Stimulated activated CD8-positive, alpha-beta memory T cell treated with anti-CD3 and anti-CD28 coated beads, Interleukin-7, amount 100 ng/mL, for 1 hour (primary cell): ENCODE measurements at places on chromosomes 12 and 14.

GRCh38 chr12:26825459-26826016, 7.5 kb downstream of the ITPR2 start:
- no peak for DNase-seq

GRCh38 chr14:20632831-20633691, 8.4 kb downstream of the OR6S1 start:
- no peak for DNase-seq

DNA sequence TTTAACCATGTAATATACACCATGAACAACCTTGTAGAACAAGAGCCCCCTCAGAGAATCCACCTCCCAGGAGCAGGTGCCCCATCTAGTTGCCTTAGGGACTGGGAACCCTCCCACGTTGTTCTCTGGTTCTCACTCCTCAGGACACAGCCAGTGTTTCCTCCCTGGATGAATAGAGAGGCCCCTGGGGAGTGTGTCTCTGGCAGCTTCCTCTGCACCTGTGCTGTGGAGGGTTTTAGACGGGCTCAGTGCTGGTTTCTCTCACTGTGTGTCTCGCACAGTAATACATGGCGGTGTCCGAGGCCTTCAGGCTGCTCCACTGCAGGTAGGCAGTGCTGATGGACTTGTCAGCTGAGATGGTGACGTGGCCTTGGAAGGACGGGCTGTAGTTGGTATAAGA, 581.3 kb downstream of the TMEM121 start:
- no peak for DNase-seq

GRCh38 chr14:106134886-106135285, 608.5 kb downstream of the TMEM121 start:
- DNase-seq = no peak

DNA sequence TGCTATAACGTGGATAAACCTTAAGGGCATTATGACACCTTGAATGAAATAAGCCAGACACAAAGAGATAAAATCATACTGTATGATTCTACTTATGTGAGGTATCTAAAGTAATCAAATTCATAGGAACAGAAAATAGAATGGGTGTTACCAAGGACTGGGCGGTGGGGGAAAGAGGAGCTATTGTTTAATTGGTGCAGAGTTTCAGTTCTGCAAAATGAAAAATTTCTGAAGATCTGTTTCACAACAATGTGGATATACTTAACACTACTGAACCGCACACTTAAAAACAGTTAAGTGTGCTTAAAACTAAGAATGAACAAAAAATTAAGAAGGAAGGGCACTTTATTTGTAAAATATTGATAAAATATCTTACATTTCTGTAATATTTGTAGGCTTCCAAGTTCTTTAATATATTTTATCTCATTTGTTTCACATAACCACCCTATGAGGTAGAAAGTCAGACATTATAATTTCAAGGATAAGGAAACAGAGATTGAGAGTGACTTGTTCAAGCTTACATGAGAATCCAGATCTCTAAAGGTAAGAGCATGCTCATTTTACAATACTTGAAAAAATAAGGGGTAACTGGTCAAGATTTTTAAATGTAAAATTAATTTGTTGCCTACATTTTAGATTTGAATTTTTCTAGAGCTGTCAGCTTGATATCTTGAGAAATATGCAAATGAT, 14.9 kb downstream of the LTA4H start:
- DNase-seq = no peak

DNA sequence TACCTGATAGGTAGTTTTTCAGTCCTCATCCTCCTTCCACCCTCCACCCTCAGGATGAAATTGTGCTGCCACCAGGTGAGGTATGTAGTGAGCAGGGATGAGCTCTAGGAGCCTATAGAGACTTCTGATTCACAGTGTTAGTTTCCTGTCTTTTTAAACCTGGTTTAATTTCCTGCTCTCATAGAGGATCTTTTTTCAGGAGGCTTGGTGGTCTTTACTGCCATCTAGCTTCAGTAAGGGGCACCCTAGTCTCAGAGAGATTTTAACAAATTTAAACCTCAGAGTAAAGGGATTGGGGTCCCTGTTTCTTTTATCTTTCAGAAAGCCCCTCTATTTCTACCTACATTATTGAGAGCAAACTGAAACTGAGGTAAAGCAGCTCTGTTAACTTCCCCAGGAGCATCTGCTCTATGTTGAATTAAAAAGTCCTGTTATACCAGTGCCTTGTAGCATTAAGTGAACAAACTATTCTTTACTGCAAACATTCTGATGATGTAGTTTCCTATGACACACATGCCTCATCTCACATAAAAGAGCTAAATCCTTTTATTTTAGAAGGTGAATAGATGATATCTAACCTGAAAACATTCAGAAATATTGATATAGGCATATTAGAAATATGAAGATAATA, 172.2 kb upstream of the DDHD1 start:
- DNase-seq = no peak

GRCh38 chr14:59377991-59378601, 87.1 kb downstream of the GPR135 start:
- DNase-seq = no peak

DNA sequence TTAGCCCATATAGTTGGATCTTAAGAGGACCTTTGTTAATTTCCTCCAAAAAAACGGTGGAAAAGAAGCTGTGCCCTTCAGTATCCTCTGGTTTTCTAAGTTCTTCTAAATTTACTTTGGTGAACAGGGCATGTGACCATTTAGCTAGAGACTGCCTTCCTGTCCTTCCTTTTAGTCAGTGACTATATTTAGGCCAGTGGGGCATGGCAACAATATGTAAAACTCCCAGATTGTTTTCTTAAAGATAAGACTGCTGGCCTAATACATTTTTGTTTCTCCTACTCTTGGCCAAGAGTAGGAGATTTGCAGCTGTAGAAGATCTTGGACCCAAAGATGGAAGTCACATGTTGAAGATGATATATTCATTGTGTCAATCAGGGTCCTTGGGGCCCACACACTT, 325.1 kb upstream of the DCN start:
- DNase-seq = no peak

GRCh38 chr14:49955024-49955423, 62.1 kb downstream of the ARF6 start:
- no peak for DNase-seq

GRCh38 chr14:22462923-22463322, 126.1 kb downstream of the DAD1 start:
- DNase-seq = no peak

DNA sequence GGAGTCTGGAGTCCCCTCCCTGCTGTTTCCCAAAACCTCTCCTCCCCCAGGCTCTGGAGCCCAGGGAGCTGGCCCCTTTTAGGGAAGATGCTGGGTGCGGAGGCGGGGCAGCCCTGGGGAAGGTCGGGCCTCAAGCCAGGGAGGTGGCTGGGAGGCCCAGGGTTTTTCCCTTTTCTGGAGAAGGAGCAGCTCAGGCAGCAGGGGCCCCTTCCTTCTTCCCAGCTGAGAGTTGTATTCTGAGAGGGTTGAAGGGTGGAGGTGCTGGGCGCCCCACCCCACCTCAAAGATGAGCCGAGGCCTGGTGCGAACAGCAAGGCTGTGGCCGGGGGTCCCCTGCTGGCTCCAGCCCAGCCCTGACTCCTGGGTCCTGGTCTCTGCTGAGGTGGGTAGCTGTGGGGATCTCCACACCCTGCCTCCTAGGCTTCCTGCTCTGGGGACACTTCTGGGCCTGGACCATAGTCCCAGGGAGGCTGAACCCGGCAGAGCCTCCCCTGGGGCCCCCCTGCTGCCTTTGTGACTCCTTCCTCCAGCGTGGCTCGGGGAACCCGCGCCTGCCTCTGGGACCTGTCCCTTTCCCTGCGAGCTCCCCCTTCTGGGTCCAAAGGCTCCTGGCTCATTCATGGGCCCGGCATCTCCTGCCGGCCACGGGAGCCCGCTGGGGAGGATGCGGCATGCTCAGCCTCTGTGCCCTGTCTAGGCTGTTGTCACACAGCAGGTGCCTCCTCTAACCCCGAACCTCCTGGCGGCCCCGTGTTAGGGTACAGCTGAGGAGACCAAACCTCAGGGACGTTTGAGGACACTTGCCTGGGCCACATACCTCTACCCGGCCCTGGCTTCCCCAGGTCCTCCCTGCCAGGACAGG, 4.4 kb downstream of the TRMT61A start:
- no peak for DNase-seq

DNA sequence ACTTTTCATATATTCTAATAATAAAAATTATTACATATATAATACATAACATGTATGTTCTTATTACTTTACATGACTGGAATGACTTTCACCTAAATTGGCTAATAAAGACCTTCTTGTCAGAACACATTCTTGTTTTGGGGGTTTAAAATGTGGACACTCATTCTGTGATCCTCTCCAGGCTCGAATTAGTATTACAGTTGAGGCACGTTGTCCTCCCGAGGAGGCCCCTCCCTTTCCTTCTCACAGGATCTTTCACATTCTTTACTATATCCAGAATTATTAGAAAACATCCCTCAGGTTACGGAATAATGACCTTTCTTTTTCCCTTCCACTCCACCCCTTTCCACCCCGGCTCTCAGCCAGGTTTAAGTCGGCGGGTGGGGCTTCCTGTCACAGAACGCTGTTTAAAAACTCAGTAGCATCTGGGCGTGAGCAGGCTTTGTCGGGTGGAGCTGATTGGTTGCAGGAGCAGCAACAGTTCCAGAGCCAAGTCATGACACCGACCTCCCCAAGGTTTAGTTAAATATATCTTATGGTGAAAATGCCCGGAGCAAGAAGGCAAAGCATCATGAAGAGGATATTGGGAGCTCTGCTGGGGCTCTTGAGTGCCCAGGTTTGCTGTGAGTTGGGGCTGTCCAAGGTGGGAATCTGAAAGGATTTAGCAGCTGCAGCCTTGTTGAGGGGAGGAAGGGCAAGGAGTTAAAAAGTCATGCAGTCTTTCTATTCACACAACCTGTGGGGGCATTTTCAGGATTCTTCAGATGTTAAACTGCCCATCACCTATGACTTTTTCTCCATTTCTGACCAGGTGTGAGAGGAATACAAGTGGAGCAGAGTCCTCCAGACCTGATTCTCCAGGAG, 396.7 kb upstream of the OR4E1 start:
- no peak for DNase-seq

DNA sequence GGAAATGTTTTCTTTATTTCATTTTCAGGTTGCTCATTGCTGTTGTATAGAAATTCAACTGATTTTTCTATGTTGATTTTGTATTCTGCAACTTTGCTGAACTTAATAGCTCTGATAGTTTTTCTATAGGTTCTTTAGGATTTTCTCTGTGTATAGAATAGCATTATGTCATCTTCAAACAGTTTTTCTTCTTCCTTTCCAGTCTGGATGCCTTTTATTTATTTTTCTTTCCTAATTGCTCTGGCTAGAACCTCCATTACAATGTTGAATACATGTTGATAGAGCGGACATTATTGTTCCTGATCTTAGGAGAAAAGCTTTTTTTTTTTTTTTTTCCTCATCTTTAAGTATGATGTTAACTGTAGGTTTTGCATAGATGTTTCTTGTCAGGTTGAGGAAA, 39.2 kb downstream of the MIA2 start:
- DNase-seq = no peak

DNA sequence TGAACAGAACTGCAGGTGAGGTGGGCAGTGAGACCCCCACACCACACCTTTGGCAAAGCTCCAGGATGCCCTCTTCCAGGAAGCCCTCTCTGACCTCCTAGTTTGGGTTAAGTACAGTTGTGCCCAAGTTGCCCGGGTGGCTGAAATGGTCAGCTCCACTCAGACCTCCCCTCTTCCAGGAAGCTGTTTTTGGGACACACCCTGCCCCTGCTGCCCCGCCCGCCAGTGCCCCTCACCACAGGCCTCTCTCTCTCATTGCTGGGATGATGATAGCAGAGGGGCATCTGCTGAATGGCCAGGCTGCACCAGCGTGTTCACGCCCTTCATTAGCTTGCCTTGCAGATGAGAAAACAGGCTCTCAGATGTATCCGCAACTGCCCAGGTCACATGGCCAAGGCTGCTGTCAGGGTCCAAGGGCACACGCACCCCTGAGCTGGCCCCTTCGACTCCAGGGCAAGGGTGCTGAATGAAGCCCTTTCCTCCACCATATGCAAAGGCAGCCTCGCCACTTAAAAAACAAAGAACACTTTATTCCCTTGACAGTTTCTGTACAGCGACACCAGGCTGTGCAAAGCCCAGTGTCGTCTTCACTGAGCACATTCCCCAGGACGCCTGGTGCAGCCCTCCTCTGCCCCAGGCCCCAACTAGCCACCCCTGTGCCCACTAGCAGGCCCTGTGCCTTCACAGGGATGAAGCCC, 15.5 kb downstream of the SLC25A29 start:
- DNase-seq = no peak

- no peak for DNase-seq
Observed at GRCh38 chr12:2640709-2641108, 154.1 kb upstream of the FKBP4 start.

GRCh38 chr14:89767861-89768268, 186.7 kb downstream of the EFCAB11 start:
- DNase-seq = peak; percentile 26

DNA sequence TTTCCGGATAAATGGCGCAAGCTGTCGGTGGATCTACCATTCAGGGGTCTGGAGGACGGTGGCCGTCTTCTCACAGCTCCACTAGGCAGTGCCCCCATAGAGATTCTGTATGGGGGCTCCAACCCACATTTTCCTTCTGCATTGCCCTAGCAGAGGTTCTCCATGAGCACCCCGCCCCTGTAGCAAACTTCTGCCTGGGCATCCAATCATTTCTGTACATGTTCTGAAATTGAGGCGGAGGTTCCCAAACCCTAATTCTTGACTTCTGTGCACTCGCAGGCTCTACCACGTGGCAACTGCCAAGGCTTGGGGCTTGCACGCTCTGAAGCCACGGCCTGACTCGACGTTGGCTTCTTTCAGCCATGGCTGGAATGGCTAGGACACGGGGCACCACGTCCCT, 5.1 kb upstream of the SERPINA10 start:
- no peak for DNase-seq

GRCh38 chr12:110937104-110937641, 16.8 kb upstream of the MYL2 start:
- DNase-seq = peak; percentile 35

DNA sequence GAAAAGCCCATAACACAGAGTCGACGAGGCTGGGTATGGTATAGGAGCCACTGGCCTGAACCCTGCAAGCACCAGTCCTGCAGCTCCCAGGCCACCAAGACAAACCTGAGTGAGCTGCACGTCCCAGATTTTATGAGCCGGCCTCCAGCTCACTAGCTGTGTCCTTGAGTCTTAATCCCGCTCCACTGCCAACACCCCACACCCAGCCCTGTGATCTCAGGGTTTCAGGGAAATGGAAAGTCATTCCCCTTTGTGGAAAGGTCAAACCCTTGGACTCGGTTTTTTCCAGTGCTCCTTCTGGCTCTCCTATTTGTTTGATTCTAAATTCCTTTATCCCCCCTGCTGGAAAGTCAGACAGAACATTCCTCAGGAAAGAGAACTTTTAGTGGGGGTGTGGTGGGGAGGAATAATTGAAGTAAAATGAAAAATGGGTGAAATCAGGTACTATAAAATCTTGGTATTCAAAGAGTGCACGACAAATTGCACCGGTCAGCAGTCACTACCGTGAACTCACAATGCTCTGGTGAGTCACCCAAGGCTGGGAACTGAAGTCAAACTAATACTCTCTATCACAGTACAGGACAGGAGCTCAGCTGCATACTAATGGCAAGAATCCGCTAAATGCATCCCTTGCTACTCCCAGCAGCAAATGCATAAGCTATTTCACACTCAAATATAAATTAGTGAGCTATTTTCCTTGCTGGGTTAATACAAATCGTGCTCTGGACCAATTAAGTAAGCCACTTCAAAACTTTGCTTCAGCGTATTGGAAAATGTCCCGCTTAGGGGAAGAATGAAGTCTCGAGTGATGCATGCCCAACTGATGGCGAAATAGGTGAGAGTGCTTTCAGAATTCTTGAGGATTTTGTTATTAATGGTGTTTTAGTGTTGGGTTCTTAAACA, 9.0 kb downstream of the PITPNM2 start:
- no peak for DNase-seq
